ENCODE measurements at places on chromosomes 7 and 10. TPM values are rescaled to one million over a fixed set of nuclear protein-coding genes. Genes with fewer than 3 reads are reported as not detected.

Gene C10orf67
- not detected for total RNA-seq

Gene CFAP43
- total RNA-seq = 0.24 TPM

Gene HACD1
- total RNA-seq = 61.7 TPM

Gene ANXA8
- total RNA-seq = 0.29 TPM

Gene TRIM74
- not detected for total RNA-seq

Gene PTF1A
- not detected for total RNA-seq

Gene ZPBP
- total RNA-seq = not detected

Gene CHST3
- 14.5 TPM for total RNA-seq

Gene SPDYE11
- not detected for total RNA-seq

Gene NDUFA5
- 102 TPM for total RNA-seq

DNA sequence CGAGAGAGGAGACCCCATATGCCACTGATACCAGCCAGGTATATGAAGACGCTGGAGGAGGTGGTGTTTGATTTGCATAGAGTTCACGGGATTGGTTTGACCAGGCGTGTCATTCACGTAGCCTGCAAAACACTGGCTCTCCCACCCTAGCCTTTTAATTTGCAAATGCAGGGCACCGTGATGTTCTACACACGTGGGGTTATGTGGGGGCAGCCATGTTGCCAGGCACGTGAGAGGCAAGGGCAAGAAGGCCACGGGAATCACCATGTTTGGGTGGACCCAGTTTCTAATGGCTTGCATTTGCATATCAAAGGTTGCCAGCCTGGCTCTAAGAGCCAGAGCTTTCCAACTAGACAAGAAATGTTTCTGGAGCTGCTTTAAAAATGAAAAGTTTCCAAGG, 117.2 kb upstream of the LYZL1 start:
- DNase-seq = no peak

DNA sequence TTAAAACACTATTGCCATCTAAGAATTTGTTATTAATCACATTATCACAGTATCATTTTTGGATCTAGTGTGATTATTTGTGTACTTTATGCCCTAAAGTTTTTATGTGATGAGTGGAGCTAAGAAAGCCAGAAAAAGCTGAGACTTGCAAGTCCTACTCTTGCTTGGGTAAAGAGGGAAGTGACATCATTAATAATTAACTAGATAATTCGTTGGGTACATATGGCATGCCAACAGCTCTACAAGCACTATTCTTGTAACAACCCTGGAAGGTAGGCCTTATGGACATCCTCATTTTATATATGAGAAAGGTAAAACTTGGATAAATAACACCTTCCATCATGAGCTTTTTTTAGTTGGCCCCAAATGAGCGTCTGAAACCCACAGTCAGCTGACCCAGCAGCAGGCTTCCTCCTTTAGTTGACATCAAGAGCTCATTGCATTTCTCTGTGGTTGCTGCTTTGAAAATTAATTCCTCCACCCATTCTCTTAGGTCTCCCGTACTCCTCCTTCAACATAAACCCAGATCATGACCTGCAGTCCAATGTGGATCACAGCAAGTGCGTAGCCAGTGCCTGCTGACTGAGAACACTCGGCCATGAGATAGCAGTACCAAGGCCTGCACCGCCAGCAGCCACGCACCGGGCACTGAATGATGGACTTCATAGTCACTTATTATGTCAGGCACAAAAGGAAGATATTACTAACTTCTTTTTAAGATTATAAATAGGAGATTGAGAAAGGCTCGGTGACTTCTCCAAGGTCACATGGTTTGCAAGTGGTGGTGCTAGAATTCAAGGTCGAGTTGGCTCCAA, 292.0 kb upstream of the AOAH start:
- no peak for DNase-seq

DNA sequence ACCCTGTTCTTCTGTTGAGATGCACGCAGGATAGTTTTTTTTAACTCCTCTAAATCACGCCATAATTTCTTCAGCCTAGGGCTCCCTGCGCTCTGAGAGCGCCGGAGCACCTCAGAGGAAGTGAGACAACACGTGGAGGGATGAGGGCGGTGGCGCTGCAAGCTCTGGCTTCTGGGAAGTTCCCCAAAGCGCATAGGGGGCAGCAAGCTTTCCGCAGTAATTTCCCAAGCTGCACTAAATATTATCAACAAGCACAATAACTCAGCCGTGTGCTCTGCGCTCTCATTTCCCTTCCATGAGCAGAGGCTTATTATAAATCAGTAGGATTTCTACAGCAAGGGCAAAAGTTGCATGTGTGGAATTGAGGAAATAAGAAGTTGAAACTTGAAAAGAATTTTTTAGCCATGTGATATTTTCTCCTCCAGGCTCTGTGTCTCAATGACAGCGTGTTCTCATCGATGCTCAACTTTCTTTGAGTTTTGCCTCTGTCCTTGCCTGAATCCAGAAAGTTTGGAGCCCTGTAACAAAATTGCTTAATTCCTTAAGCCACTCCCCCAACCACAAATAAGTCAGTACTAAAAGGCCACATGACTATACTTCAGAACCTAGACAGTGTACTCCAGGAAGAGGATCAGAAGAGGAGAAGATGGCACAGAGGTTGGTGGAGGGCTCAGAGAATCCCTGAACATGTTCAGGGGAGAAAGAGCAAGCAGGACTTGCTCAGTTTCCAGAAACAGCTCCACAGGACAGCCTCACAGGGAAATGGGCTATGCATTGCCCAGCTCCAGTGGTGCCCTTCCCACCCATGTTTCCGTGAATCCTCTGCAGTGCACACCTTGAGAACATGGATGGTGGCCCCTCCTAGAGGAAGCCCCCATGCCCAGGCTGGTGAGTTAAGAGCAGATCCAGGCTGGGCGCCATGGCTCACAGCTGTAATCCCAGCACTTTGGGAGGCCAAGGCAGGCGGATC, 221.5 kb upstream of the GHITM start:
- DNase-seq = no peak

GRCh38 chr10:110413049-110413783, 84.5 kb upstream of the DUSP5 start:
- DNase-seq = peak; percentile 32

- DNase-seq = peak; percentile 4
Observed at GRCh38 chr7:124152859-124153692, 120.2 kb upstream of the TMEM229A start.

DNA sequence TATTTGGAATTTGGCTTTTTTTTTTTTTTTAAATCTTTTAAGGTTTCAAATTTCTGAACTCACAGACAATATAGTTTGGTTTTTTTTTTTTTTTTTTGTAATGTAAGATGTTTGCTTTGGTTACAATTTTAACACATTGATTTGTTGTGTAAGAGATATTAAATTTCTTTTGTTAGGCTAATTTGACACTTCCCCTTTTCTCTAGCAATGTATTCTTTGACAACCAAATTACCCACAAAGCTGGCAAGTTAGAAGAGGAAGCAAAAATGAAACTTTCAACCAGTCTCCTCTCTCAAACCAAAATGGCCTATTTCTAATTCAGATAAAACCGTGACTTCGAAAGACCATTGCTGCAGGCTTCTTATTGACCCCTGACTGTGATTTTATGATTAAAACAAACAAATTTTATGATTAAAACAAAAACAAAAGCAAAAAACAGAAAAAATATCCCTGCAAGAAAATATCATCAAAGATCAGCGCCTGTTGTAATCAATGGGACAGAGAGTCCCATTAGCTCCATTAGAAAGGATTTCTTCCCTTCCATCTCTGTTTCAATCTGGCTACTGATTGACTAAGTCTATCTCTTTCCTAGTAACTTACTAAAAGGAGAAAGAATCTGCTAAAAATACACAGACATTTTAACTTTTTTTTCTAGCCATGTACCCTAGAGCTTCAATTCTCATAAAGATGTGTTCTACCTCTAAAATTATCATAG, 489.2 kb downstream of the MDFIC start:
- no peak for DNase-seq

- DNase-seq = no peak
Observed at GRCh38 chr10:102880256-102880655, 11.0 kb downstream of the AS3MT start.

DNA sequence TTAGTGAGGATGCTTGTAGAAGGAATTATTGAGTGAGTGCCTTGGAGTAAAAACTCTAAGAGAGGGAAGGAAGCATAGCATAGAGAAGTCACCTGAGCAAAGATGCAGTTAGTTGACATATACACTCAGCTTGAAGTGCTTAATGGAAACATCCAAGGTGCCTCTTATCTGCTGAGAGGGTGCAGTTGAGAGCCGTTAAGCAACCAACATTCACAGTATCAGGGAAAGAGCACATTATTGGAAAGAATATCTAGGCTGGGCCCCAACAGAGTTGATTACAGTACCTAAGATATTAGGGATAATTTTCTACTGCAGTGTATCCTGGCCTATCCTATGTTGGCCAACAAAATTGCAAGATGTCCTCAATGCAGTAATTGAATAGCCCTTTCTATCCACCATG, 302.0 kb downstream of the ETV1 start:
- no peak for DNase-seq

DNA sequence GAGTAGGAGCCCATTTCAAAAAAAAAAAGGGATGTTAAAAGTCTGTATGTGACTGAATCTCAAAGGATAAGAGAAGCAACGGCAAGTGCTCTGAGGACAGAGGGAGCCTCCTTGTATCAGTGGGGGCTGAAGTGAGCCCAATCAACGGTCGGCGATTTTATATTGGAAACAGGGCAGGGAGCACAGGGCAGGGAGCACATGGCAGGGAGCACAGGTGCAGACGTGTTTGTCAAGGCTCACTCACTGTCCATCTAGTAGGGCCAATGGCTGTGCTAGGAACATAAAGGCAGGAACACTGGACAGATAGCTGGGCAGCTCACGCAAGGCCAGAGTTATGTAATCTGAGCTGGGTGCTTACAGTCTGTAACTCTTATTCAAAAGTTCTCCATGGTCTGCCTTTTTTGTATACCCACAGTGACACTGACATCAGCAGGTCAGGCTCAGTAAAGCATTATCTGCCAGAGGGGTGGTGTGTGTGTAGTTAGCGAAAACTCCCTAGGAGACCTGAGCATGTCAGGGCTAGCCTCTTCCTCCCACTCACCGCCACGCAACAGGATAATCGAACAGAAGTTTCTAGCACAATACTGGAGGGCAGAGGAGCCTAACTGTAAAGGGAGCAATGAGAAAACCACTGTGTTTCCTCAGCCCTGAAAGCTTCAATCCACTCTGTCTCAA, 15.4 kb downstream of the AKR1B1 start:
- no peak for DNase-seq

- DNase-seq = no peak
Observed at GRCh38 chr7:120874016-120874415, 16.1 kb upstream of the TSPAN12 start.

DNA sequence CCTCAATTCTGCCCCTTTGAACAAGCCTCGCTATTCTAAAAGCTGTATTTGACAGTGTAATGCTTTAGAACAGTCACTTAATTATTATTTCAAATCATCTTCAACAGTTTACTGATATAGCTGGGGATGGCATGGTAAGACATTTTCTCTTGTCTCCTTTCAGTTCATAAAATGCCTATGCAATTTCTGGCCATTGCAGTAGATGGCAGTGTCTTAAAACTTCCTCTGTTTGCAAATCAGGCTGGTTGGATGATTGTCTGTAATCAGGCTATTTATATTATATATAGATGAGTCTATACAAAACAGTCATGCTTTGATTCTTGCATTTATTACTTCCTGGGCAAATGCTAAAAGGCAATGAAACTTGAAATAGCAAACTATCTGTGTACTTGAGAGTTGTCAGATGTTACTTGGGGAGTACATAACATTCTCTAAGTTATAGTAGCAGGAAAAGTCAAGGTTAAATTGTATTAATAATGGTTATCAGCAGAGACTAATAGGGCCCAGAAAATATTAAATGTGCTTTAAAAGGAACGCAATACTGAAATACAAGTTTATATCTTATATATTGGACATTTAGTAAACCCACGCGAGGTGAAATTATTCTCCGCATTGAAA, 55.5 kb upstream of the LHFPL3 start:
- peak; percentile 19 for DNase-seq

- DNase-seq = no peak
Observed at GRCh38 chr10:34941471-34942357, 126.6 kb upstream of the PARD3 start.

DNA sequence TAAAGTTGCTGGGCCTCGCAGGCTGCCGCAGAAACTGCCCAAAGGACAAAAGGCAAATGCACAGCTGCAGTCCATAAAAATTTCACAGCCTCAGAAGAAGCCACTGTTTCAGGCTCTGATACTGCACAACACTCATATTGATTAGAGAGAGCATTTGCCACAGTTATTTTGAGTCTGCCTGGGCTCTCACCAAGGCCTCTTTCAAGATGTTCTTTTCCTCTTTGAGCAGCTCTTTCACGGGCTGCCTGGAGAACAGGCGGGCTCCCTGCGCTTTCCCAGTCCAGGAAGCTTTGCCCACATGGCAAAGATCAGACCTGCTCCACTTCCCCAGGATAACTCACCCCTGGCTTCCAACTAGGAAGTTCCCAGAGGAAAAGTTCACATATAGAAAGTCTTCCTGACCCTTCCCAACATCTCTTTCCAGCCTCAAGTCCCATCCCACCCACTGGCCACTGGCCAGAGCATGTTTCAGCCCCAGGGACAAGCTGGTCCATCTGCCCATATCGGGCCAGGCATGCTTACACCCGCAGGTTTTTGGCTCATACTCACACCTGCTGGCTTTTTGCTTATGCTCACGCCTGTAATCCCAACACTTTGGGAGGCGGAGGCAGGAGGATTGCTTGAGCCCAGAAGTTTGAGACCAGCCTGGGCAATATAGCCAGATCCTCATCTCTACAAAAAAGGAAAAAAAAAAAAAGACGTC, 3.3 kb downstream of the SLIT1 start:
- no peak for DNase-seq

GRCh38 chr10:66737241-66737640, 188.6 kb upstream of the LRRTM3 start:
- DNase-seq = no peak

- DNase-seq = no peak
Observed at GRCh38 chr7:102222445-102222844, 64.2 kb upstream of the SH2B2 start.

DNA sequence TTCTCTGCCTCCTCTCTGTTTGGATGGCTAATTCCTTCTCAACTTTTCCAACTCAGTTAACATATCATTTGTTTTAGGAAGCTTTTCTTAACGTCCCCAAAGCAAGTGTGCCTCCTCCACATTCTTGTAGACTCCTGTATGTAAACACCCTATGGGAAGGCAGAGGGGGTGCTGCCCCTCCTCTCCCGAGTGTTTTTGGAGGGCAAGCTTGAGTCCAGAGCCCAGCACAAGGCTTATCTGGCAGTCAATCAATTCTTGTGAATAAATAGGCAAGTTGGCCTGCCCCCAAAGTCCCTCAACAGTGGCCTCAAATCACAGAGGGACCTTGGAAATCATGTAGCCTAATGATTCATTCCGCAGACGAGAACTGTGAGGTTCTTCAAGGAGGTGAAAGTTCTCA, 305.6 kb downstream of the RPS24 start:
- no peak for DNase-seq

DNA sequence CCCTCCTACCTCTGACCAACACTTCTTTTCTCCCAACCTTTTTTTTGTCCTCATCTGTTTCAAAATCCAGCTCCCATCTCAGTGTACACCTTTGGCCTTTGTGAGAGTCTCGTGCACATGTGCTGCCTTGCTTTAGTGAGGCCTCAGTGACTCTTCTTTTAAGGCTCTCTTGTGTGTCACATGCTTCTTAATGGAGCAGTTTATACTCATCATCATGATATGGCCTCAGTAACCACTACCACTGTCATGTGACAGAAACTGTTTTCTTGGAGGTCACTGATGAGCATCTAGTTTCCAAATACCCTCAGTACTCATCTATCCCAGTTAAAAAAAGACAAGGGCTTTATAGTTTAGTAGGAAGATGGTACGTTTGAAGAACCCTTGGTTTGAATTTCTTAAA, 8.1 kb upstream of the ARHGAP22 start:
- DNase-seq = peak; percentile 47

Data from RPMI7951 (cell line).